Stimulated activated CD4-positive, alpha-beta T cell treated with anti-CD3 and anti-CD28 coated beads, Interleukin-1b, Interleukin-23, amount 100 ng/mL, for 48 hours (primary cell): ENCODE measurements at places on chromosomes 2 and 18.

- no peak for DNase-seq
These were observed 128.8 kb upstream of the TRIB2 start for GRCh38 chr2:12587729-12588522.

DNA sequence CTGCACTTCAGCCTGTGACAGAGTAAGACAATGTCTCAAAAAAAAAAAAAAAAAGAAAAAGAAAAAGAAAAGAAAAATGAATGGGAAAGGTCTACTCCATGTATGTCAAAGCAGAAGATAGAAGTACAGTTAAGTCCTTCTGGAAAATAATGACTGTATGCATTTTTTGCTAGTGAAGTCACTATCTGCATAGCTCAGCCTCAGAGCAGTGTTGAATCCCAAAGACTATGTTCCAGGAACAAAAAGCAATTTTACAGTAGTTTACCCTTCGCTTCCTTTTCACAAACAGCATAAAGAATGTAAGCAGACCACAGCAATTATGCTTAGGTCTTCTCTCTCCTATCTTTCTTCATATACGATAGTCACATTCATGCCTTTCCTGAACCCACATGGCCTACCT, 497.4 kb downstream of the CMPK2 start:
- no peak for DNase-seq

DNA sequence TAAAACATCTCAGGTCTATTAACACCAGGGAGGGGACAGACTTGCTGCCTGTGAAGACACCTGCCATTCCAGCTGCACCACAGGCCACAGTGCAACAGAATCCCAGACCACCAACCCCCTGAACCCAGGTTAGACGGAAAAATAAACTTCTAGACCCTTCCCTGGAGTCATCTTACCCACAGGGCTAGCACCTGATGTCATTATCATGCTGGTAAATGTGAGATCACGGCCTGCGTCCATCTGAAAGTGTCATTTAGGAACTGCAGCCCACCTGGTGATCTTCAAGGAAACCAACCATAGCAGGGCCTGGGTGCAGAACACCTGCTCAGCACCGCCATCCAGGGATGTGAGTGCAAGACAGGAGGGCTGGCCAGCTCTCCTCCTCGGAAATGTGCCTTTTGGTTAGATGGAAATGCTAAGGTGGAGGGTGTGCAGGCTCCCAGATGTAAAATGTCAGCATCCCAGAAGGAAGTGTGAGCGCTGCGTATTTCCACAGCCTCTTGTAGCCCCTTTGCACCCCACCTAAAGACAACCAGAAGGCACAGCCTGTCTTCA, 80.8 kb downstream of the PTGR3 start:
- DNase-seq: no peak

- no peak for DNase-seq
These were observed 72.7 kb downstream of the CLIP4 start for GRCh38 chr2:29187926-29188325.

GRCh38 chr2:11467749-11468148, 1.8 kb upstream of the E2F6 start:
- no peak for DNase-seq

DNA sequence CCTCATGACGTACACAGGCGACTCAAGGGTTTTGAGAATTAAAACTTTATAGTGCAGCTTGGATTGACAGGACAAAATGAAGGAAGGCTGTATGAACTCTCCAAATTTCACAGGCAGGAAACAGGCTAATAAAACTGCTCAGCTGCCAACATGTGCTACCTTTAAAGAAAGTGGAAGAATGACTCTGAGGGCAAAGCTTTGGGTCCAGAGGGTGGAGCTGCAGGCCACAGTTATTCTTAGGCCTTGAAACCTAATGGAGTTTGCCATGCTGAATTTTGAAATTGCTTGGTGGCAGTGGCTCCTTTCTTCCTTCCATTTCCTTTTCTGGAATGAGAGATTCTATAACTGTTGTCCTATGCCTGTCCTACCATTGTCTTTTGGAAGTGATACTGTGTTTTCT, 34.8 kb downstream of the HAT1 start:
- no peak for DNase-seq

- peak; percentile 54 for DNase-seq
These were observed 47.2 kb upstream of the ZNG1B start for GRCh38 chr2:113390124-113390849.

- no peak for DNase-seq
These were observed 17.8 kb downstream of the NLRC4 start for GRCh38 chr2:32246911-32247310.

- DNase-seq: no peak
These were observed 24.7 kb downstream of the COBLL1 start for GRCh38 chr2:164816900-164817299.

DNA sequence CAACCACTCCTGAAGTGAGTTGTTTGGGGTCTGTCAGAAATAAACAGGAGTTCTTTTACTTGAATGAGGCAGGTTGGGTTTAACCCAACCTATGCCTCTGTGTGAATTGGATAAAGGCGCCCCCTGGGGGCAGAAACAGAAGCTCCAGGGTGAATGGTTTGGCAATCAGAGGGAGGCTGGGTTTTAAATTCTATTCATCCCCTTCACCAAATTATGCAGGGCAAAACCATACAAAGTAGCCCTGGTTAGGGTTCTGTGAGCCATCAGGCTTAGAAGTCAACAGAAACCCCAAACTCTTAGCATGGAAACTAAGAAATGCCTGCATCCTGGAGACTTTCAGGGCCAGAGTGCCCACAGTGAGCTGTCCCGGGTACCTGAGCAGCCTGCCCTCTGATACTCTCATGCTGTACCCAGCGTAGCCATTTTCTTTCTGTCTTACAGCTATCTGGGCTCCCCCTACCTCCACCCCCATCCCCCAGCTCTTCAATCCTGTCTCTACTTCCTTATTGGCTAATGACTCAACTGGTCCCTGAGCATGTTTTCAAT, 241.5 kb downstream of the ICOS start:
- peak; percentile 66 for DNase-seq

- no peak for DNase-seq
These were observed 94.6 kb upstream of the CAVIN2 start for GRCh38 chr2:191941376-191941929.

GRCh38 chr2:33412920-33413319, 63.5 kb upstream of the RASGRP3 start:
- no peak for DNase-seq

DNA sequence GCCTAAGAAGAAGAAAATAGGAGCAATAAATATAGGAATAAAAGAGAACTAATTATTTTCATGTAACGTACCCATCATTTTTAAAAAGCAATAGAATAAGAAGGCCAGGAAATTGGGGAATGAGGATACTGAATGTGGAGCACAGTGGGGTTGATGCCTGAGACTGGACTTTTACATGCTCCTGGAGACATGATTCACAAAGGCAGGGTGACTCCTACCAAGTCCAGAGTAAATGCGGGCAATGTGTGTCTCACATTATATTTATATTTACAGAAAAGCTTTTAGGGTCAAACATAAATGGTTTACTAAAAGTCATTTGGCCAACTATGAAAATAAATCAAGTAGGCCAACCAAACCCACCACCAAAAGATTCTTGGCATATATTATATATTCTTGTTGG, 87.9 kb upstream of the COL5A2 start:
- no peak for DNase-seq

GRCh38 chr2:215740071-215740470, 273.3 kb downstream of the MREG start:
- no peak for DNase-seq

DNA sequence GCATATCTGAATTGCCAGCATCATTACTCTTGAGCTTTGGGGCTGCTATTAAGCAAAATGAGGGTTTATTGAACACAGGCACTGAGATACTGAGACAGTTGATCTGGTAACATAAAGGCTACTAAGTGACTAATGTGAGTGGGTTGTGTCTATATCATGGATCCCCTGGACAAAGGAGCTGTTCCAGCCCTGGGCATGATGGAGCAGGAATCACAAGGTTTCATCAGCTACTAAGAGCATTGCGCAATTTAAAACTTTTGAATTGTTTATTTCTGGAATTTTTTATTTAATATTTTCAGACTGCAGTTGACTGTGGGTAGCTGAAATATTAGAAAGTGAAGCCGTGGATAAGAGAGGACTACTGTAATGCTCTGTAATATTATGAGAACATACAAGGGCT, 73.5 kb downstream of the MGAT5 start:
- no peak for DNase-seq

DNA sequence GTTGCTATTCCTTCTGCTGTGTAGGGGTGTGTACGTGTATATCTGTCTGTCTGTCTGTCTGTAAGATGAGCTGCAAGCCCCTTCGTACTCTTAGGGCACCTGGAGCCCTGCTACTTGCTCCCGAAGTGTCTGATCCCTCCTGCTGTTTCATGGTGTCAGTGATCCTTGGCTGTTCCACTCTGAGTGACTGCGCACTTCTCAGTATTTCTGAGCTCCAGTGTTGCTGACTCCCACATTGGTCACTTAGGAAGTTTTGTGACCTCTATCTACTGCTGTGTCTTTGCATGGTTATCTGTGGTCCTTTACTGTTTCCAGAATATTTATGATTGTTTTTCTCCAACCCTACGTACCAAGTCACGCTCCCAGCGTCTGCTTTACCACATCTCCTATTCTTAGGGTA, 16.2 kb downstream of the SEMA4F start:
- no peak for DNase-seq

DNA sequence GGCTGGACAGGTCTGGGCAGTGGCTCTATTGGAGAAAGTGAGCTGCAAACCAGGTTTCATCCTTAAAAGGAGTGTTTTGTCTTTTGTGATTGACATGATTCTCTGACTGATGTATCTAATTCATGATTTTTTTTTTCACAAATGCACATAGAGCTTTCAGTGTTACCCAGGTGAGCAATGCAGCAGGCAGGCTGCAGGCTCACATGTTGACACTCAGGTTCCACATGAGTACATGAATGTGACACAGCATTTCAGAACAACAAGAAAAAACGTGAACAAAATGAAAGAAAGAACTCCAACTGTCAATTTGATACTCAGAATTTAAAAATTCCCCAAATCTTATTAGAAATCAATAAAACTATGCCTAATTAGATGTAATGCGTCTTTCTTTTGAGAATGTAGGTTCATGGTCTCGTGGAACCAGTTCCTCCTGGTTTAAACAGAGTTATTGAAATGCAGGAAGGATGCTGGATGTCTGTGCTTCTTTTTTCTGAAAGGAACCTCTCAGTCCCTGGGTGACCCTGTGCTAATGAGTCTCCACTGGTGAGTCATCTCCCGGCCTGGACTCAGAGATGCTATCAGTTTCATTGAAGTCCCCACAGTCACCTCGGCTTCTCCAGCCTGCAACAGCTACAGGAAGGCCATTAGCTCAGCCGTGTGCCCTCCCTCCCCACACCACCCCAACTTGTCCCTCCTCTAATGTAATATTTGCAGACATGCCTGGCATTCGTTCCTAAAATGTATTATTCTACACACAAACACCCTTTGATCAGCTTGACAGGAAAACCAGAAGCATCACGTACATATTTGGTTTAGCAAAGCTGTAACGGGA, 430.4 kb downstream of the LPIN1 start:
- DNase-seq: no peak

DNA sequence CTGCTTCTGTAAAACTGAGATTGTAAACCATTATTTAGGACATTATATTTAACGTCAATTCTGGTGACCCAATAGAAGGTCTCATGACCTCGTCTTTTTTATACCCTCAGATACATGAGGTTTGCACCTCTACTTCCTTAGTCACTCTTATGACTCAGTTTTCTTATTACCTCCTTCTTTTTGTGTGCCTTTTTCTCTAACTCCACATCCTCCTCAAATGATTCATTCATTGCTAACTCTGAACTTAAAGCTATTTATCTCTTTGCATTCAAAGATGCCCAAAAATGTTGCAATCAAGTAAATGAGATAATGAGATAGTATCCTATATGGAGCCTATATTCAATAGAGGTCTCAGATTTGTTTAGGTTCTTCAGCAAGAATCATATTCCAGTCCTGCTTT, 121.0 kb upstream of the KYNU start:
- DNase-seq: no peak

- no peak for DNase-seq
These were observed 209.7 kb downstream of the WDPCP start for GRCh38 chr2:63378589-63378988.

DNA sequence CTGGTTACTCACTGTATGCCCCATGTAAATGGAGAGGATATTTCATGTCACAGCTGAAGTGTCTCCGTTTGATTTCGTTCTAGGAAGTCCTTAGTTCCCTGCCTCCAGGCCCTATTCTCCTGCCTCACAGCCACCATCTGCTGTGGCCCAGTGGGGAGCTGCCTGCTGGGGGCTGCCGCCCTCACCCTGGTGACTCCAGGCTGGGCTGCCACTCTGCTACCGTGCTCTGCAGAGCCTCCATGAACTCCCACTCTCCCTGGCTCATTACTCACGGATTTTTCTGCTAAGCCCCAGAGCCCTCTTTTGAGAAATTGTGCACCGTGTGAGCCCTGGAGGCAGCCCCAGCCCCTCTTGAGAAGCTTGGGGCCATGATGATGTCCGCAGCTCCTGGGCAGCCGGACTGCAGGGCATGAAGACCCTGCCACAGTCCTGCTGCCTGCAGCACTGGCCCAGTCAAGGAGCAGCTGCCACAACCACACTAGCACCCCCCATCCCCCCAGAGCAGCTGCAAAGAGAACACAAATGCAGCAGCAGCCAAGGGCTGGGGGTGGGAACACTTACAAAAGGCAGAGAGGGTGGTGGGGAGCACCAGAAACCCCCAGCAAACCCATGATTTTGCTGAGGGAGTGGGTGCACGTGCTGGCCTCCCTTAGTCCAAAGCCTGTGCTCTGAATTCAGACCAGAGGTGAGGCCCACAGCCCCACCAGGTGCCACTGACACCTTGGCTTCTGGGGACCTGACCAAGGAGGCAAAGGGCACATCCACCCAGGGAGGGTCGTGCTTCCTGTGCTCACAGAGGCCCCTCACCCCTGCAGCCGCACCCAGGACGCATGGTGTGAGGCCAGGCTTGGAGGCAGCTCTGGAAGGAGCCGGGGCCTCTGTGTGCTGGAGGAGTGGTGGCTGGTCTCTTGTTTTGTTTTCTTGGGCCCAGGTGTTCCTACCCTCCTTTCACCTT, 270.2 kb upstream of the RAB6C start:
- DNase-seq: no peak

DNA sequence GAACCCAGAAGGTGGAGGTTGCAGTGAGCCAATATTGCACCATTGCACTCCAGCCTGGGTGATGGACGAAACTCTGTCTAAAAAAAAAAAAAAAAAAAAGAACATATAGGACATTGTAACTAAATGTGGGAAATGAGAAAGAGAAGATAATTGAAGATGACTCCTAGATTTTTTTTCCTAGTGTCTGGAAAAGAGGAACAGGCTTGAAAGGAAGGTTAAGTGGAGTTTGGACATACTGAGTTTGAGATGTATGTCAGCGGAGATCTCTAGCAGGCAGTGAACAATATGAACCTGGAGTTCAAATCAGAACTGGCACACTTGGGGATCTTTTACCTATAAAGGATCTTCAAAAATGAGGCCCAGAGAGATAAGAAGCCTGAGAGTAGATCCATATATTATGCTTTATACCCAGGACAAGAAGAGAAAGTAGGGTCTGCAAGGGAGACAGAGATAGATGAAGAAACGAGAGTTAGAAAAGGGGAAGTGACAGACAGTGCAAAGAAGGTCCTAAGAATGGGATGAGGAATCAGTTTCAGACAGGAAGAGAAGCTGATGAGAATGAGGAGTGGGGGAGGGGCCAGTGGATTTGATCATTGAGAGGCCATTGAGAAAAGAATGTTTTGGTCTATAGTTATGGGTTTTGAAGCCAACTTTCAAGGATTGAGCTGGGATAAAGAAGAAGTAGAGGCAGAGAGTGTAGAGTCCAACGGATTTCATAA, 46.9 kb upstream of the CD28 start:
- no peak for DNase-seq

- no peak for DNase-seq
These were observed 849.9 kb downstream of the RNF144A start for GRCh38 chr2:7766978-7767565.
